Activated CD8-positive, alpha-beta memory T cell treated with anti-CD3 and anti-CD28 coated beads, Interleukin-2, amount 10 ng/mL, durations not matched to agents 7 days and 5 days (primary cell): ENCODE measurements at places on chromosomes 16 and 17. TPM values are rescaled to one million over a fixed set of nuclear protein-coding genes. Genes with fewer than 3 reads are reported as not detected.

- no peaks in the 10 kb centered on the region for H3K4me1 ChIP-seq
- H3K27me3 ChIP-seq, result peaks cover 5% of the 10 kb centered on the region
- H3K4me3 ChIP-seq, result no peak overlapping the region
Observed at GRCh38 chr16:19843371-19843770, 41.3 kb downstream of the GPRC5B start.

The GALR2 gene
- 0.29 TPM for total RNA-seq

The MYH13 gene
- total RNA-seq, result not detected

DNA sequence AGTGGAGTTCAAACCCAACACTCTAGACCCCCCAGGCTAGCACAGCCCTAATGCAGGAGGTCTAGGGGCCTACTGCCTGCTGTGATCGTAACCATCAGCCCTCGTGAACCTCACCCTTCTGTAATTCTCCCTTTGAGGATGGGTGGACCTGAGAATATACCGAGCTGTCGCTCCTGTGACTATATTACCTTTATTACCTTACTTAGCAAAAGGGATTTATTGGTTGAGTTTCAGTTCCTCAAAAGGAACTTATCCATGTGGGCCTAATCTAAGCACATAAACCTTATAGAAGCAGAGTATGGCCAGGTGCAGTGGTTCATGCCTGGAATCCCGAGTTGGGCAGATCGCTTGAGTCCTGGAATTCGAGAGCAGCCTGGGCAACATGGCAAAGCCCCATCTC is 19.2 kb upstream of the EMP2 start:
- peaks cover 5% of the 10 kb centered on the region for H3K27me3 ChIP-seq
- no peaks in the 10 kb centered on the region for H3K4me1 ChIP-seq
- H3K27ac ChIP-seq, result no peak overlapping the region
- H3K4me3 ChIP-seq, result no peak overlapping the region
- no peaks in the 10 kb centered on the region for H3K36me3 ChIP-seq
- DNase-seq, result no peak

GRCh38 chr16:16118337-16118736 is 105.0 kb downstream of the ABCC6 start:
- peaks cover 88% of the 10 kb centered on the region for H3K36me3 ChIP-seq
- no peak for DNase-seq
- H3K4me3 ChIP-seq, result no peak overlapping the region
- H3K27me3 ChIP-seq, result no peaks in the 10 kb centered on the region

GRCh38 chr17:74686761-74687160 is 26.0 kb downstream of the CD300LF start:
- no peak overlapping the region for H3K27ac ChIP-seq
- peaks cover 26% of the 10 kb centered on the region for H3K4me1 ChIP-seq

GRCh38 chr16:19192865-19193264 is 24.8 kb downstream of the SYT17 start:
- DNase-seq, result no peak
- no peak overlapping the region for H3K27ac ChIP-seq
- H3K27me3 ChIP-seq, result no peaks in the 10 kb centered on the region
- no peak overlapping the region for H3K4me3 ChIP-seq
- peaks cover 4% of the 10 kb centered on the region for H3K4me1 ChIP-seq

The ABCC11 gene
- 0.19 TPM for total RNA-seq

DNA sequence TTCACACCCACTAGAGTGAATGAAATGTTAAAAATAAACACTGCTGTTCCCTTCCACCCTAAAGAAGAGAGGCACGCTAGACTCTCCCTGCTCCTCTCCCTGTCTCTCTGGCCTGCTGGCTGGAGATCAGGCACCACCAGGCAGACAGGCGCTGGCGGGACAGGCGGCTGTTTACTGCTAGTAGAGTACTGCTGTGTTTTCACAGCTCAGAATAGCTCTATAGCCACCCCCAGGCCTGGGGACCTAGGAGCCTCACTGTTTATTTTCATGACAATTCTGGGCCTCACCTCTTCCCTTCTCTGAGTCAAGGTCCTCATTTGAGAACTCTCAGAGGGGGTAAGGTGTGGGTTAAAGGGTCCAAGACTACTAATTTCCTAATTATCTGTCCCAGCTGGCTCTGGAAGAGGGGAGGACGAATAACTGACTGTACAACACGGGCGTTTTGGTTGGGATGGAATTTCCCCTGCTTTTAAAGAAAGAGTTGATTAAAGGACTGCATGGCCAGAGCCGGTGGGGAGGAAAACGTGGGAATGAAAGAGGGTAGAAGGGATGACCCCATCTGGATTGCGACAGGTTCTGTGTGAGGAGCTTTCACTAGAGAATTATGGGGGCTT is 9.0 kb upstream of the G6PC1 start:
- DNase-seq, result no peak
- no peaks in the 10 kb centered on the region for H3K36me3 ChIP-seq
- no peak overlapping the region for H3K4me3 ChIP-seq
- no peaks in the 10 kb centered on the region for H3K4me1 ChIP-seq

The ATP1B2 gene
- 0.47 TPM for total RNA-seq

DNA sequence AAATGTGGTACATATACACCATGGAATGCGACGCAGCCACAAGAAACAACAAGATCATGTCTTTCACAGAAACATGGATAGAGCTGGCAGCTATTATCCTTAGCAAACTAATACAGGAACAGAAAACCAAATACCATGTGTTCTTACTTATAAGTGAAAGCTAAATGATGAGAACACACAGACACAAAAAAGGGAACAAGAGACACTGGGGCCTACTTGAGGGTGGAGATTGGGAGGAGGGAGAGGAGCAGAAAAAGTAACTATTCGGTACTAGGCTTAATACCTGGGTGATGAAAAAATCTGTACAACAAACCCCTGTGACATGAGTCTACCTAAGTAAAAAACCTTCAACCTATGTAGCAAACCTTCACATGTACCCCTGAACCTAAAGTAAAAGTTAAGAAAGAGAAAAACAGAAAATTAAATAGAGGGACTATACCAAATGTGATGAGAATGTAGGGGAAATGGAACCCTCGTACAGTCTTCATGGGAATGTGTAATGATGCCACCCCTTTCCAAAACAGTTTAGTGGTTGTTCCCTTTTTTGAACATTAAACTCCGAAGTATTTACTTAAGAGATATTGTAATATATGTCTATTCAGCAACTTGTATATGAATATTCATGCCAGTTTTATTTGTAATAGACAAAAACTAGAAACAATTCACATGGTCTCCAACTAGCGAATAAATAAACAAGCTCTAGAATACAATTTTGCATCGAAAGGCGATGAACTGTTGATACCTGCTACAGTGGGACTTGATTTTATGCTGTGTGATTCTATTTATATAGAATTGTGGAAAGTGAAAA is 33.9 kb downstream of the AHSP start:
- no peak for DNase-seq
- no peaks in the 10 kb centered on the region for H3K36me3 ChIP-seq
- H3K27me3 ChIP-seq, result peaks cover 18% of the 10 kb centered on the region
- no peak overlapping the region for H3K27ac ChIP-seq

DNA sequence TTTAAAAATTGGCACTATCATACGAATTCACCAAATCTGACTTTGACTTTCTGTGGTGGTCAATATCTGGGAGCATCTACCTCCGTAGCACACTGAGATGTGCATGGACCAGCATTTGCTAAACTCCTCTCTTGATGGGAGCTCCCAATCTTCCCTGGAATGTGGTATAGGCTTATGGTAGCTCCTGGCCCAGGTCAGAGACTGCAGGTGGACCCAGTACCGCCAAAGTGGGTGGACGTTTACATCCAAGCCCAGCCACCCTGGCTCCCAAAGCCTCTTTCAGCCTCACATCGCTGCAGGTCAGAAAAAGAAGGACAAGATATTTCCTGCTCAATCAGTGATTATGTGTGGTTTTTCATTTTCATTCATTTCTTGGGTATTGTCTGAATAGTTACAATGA is 43.1 kb upstream of the NKD1 start:
- H3K4me1 ChIP-seq, result no peaks in the 10 kb centered on the region
- H3K27ac ChIP-seq, result no peak overlapping the region
- no peak for DNase-seq
- peaks cover under 1% of the 10 kb centered on the region for H3K27me3 ChIP-seq
- no peaks in the 10 kb centered on the region for H3K36me3 ChIP-seq
- no peak overlapping the region for H3K4me3 ChIP-seq

GRCh38 chr16:13940397-13940933 is 20.5 kb downstream of the ERCC4 start:
- peaks cover 5% of the 10 kb centered on the region for H3K4me1 ChIP-seq
- no peaks in the 10 kb centered on the region for H3K27me3 ChIP-seq
- DNase-seq, result no peak
- no peak overlapping the region for H3K4me3 ChIP-seq

DNA sequence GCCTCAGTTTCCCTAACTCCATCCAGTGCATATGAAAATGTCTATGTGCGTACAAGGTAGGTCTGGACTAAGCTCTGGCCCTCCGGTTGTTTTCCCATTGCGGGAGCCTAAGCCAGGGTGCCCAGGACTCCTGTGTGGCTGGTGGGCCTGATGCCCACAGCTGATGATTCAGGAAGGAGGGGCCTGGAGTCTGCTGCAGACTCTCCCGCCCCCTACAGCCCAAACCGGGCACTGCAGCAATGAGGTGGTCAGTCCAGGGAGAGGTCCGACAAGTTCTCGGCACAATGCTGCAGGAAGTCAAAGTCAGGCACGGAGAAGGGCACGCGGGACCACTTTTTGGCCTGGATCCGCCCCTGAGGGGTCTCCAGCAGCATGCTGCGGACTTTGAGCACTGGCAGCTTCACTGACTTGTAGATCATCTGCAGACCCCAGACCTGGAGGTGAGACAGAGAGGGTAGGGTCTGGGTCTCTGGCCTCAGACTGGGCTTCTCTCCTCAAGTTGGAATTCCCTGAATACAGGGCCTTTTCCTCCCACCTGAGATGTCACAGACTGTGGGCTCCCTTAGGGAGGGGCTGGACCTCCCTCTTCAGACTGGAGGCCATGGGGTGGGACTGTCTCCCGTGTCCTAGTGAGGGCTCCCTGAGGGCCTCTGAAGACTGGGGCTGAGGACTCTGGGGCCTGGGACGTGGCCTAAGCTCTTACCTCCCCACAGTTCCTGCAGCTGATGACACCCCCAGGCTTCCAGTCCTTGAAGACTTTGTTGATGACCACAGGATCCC is 3.4 kb upstream of the ZNF385C start:
- peaks cover 14% of the 10 kb centered on the region for H3K36me3 ChIP-seq
- peaks cover 15% of the 10 kb centered on the region for H3K27me3 ChIP-seq
- H3K4me3 ChIP-seq, result no peak overlapping the region
- no peak overlapping the region for H3K27ac ChIP-seq
- peak; percentile 80 for DNase-seq
- peaks cover 8% of the 10 kb centered on the region for H3K4me1 ChIP-seq

GRCh38 chr16:87701505-87701921 is 64.3 kb downstream of the KLHDC4 start:
- H3K27ac ChIP-seq, result peak overlapping the region; percentile 65
- DNase-seq, result no peak
- peaks cover 13% of the 10 kb centered on the region for H3K36me3 ChIP-seq
- no peak overlapping the region for H3K4me3 ChIP-seq
- no peaks in the 10 kb centered on the region for H3K27me3 ChIP-seq

- no peak overlapping the region for H3K27ac ChIP-seq
- no peak for DNase-seq
- peaks cover 17% of the 10 kb centered on the region for H3K27me3 ChIP-seq
- no peaks in the 10 kb centered on the region for H3K36me3 ChIP-seq
Observed at GRCh38 chr17:78272914-78273258, 41.5 kb downstream of the TMEM235 start.

DNA sequence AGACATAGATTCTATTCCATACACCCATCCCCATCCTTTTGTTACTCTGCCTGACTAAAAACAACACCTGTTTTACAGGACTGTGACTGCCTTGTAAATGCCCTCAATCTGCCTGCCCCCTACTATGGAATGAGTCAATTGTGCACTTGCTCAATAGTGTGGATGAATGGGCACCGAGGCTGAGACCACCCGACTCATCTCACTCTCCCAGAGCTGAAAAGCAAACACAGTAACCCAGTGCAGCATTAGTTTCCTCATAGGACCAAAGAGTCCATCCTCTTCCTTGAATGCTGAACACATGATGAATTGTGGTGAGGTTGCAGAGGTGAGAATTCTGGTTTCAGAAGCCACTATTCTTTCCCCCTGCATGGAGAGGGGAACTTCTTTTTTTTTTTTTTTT is 233.7 kb downstream of the ZFHX3 start:
- no peak overlapping the region for H3K4me3 ChIP-seq
- H3K27me3 ChIP-seq, result peaks cover 15% of the 10 kb centered on the region
- no peak for DNase-seq
- peaks cover 1% of the 10 kb centered on the region for H3K4me1 ChIP-seq
- no peak overlapping the region for H3K27ac ChIP-seq

- H3K4me3 ChIP-seq, result no peak overlapping the region
- H3K36me3 ChIP-seq, result no peaks in the 10 kb centered on the region
- H3K27me3 ChIP-seq, result no peaks in the 10 kb centered on the region
- no peak overlapping the region for H3K27ac ChIP-seq
- peaks cover 5% of the 10 kb centered on the region for H3K4me1 ChIP-seq
Observed at GRCh38 chr17:55154101-55154500, 110.7 kb upstream of the HLF start.

DNA sequence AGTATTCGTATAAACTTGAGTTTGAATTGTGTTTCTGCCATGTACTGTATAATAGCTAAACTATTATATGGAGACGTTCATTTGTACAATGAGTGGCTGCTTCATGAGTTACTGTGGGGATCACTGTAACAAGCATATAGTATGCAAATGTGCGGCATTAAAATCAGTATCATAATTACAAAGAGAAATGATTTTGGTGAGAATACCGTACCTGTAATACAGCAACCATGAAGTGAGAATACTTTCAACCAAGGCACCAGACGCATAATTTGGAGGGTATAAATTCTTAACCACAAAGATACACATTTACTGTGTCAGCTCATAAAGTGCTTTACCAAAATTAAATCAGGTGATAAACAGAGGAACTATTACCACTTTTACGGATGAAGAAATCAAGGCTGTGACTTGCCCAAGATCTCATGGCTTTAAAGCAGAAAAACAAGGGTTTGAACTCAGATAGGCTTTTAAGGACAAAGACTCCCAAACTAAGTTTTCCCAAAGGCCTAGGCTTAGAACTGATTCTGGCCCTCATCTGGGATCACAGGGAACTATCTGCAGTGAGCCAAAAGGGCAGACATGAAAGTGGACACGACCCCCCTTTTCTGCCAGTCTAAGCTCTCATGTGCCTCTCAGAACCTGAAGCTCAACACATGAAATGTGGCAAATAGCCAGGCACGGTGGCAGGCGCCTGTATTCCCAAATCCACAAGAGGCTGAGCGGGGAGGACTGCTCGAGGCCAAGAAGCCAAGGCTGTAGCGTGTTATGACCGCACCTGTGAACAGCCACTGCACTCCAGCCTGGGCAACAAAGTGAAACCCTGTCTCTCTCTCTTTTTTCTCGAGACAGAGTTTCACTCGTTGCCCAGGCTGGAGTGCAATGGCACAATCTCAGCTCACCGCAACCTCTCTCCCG is 6.4 kb downstream of the RPS15A start:
- H3K4me3 ChIP-seq, result no peak overlapping the region
- DNase-seq, result no peak
- peaks cover 57% of the 10 kb centered on the region for H3K4me1 ChIP-seq
- H3K27ac ChIP-seq, result peak overlapping the region; percentile 70
- H3K27me3 ChIP-seq, result no peaks in the 10 kb centered on the region
